ENCODE measurements at places on chromosomes 5 and 9.

DNA sequence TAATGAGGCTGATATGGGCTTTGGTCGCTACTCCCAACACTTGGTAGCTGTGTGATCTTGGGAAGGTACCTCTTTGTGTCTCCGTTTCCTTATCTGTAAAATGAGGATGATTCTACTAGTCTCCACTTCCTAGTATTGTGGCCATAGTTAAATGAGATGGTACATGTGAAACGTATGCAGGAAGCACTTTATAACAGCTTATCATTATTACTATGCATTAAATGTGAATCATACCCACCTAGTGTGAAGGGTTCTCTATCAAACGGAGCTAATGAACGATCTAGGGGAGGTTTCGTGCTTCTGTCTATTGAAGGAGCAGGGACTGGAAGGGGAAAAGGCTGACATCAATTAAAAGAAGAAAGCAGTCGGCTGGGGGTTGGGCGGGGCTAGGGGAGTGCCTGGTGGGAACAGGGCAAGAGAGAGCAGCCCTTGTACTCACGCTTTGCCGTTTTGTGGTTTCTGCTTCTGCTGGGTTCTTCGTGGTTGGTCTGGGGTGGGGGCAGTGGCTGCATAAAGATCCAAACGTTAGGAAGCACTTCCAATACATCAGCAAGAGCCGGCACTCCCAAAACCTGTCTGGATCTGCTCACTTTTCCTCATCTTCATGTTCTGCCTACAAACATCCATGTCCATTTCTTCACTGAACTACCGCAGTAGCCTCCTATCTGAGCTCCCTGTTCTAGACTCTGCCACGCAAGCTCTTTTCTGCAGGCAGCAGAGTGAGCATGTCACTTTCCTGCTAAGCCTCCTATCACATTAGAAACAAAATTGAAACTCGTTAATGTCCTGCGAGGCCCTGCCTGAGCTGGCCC is 30.8 kb downstream of the LCP2 start:
- DNase-seq, result no peak

- no peak for DNase-seq
Observed at GRCh38 chr5:14414656-14415023, 167.0 kb upstream of the OTULINL start.

GRCh38 chr5:33795496-33795895 is 96.3 kb downstream of the ADAMTS12 start:
- DNase-seq, result no peak

GRCh38 chr9:99445371-99445891 is 223.3 kb downstream of the SEC61B start:
- DNase-seq, result peak; percentile 82

DNA sequence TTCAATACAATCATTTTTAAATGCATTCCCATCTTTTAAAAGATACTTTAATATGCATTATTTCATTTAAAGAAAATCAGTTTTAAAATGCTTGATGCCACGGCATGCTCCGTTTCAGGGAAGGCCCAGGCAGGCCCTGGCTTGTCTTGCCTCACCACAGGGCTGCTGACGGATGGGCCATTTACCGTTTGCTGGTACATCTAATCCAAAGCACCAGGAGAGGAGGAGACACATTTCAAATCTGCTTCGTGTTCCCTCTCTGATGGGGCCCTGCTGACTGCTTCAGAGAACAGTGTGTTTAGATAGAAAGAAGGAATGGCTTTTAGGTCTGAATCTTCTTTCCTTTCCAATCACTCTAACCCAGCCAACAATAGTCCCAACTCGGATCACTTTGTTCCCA is 185.2 kb downstream of the DCP2 start:
- DNase-seq, result no peak

DNA sequence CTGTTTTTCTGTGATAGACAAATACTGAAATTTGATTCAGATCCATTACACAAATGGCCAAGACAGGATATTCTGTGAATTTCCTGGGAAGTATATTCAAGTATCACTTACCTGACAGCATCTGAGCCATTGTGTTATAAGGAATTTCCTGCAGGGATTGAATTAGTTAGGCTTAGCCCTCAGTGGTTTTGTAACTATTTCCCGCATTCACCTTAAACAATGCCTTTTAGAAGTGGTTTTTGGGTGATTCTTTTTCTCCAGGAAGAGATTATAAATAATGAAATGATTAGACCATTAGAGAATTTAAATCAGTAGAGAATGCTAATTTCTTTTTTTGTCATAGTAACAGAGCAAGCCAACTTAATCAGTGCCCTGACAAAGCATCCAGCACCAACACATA is 30.6 kb downstream of the ITGA1 start:
- DNase-seq, result no peak

DNA sequence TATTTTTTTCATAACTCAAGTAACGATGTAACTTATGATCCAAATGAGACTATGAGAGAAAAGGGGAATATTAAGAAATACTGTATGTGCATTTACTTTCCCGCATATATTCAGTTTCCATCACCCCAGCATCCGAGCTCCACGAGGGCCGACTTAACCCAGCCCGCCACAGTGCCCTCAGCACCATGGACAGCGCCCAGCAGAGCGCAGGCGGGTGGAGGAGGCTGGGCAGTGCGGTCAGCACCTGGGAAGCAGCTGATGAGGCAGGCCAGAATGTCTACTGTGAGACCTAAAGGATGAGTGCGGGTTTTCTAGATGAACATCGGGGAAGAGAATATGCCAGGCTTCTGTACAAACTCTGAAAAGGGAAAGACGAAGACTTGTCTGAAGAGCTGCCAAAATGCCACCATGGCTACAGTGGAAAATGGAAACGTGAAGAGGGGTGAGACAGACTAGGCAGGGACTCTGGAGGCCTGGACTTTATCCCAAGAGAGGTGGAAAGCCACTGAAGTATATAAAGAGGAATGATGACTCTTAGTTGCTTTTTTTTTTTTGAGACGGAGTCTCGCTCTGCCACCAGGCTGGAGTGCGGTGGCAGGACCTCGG is 34.5 kb upstream of the MED27 start:
- no peak for DNase-seq

GRCh38 chr5:6349387-6349786 is 29.0 kb downstream of the MED10 start:
- DNase-seq, result no peak

DNA sequence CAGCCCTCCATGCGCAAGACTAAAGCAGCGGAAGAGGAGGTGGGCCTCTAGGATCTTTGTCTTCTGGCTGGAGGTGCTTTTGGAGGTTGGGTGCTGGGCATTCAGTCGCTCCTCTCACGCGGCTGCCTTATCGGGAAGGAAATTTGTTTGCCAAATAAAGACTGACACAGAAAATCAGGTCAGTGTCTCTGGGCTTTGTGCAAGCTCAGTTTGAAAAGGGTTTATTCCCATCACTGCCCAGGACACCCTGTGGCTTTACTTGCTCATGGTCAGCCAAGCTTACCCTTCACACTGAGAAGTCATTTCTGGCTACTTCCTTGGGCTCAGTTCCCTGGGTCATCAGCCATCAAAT is 10.5 kb downstream of the SLC2A8 start:
- no peak for DNase-seq

GRCh38 chr5:366541-367357 is 45.2 kb downstream of the AHRR start:
- DNase-seq, result no peak

- no peak for DNase-seq
Observed at GRCh38 chr5:93120051-93120450, 461.0 kb downstream of the NR2F1-AS1 start.

DNA sequence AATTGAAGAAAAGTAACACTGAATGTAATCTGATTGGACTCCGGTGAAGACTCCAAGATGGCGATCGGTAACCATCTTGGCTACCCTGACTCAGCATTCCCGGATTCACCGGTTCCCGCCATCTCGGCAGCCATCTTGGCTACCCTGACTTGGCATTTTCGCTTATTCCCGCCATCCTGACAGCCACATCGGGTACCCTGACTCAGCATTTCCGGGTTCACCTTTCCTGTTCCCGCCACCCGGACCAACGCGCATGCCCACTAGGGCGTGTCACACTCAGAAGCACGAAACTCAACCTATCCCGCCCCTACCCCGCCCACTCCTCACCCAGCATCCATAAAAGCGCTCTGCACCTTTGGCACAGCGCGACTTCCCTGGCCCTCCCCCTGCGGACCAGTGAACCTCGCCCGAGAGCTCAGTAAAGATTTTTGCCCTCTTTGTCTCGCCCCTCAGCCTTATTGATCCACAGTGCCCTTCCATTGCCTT is 17.2 kb downstream of the SPTLC1 start:
- DNase-seq, result no peak

DNA sequence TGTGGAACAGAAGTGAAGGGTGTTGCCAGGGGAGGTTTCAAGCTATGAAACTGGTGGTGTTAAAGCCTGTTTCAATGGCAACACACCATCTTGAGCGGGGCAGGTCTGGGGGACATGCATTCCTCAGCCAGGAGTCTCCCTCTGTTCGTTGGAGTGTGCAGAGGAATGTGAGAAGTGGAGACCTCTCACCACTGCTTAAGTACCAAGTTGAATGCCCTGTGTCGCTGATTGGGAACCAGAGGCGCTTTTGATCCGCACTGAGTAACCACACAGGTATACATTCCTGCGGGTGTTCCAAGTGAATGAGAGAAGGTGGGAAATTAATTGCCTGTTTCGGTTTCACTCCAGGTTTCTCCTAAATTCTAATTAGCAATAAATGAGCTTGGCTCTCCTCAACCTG is 99.4 kb downstream of the LIX1 start:
- DNase-seq, result no peak

- no peak for DNase-seq
Observed at GRCh38 chr5:50717651-50718050, 51.2 kb downstream of the PARP8 start.

GRCh38 chr5:54438620-54439389 is 16.7 kb upstream of the HSPB3 start:
- DNase-seq, result no peak

GRCh38 chr5:151239237-151239861 is 13.6 kb upstream of the GM2A start:
- DNase-seq, result peak; percentile 55

DNA sequence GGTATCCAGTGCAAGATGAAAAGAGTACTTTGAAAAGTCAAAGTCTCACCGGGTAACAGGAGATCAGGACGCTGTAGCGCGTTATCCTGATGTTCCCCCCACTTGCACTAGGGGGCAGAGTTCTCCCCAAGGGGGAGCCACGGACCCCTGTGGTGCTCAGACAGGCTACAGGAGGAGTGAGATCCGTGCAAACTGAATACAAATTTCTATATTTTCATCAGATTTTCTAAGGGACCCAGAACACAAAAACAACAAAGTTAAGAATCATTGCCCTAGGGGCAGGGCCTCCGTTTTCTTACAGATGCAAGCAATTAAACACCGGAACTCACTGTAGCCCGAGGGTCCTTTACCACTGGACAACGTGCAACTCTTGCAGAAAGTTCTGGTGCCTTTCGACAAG is 2.0 kb downstream of the MYO10 start:
- DNase-seq, result peak; percentile 72

DNA sequence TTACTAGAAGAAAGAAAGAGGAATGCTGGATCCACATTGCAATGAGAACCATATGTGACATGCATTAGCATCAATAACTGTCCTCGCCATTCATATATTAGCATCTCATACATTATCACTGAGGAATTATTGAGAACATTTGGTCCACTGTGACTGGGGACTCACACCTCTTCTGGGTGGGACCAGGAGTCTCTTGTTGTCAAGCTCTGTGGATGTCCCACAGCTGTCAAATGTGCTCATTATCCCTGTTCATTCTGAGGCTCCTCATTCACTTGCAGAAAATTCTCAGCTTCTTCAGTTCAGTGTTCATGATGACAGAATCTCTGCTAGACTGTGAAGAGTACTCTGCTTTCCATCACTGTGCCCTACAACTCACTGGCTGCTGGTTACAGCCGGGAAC is 109.4 kb downstream of the PJA2 start:
- no peak for DNase-seq

DNA sequence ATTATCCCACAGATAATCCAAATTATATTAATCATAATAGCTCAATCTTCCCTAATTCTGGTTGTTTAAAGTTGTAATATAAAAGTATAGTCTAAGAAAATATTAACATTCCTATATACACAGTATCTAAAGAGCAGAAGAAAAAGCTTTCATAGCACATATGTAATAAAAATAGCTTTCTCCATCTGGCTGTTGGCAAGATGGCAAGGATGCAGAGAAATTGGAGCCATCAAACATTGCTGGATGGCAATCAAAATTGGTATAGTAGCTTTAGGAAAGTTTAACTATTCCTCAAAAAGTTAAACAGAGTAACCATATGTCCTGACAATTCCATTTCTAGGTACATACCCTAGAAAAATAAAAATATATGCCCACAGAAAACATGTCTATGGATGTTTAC is 66.8 kb downstream of the TBCA start:
- DNase-seq, result no peak

GRCh38 chr5:108730617-108731340 is 16.9 kb upstream of the FER start:
- DNase-seq, result no peak

Measured in HCEC 1CT (cell line).